ENCODE measurements at places on chromosomes 1 and 21. TPM values are rescaled to one million over a fixed set of nuclear protein-coding genes. Genes with fewer than 3 reads are reported as not detected.

CCDC185 gene
- not detected for total RNA-seq

CSF3R gene
- not detected for total RNA-seq

TNFSF18 gene
- total RNA-seq, result 0.09 TPM

EPHA10 gene
- total RNA-seq, result not detected

GNG5 gene
- 54.1 TPM for total RNA-seq

KRTAP12-4 gene
- total RNA-seq, result not detected

DCDC2B gene
- total RNA-seq, result not detected

DNA sequence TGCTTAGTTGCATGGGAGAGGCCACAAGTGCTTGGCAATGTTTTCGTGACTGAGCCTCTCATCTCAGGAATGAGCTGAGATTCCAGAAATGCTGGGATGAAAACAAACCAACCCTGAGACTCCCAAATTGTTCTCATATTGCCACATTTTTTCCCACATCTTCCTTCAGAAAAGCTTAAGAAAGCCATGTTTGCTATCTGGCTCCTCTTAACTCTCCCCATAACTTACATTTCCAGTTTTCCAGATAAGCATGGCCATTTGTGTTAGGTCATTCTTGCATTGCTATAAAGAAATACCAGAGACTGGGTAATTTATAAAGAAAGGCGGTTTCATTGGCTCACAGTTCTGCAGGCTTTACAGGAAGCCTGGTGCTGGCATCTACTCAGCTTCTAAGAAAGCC, 17.2 kb downstream of the DSCAM start:
- DNase-seq, result no peak

GRCh38 chr1:178344513-178345091, 152.2 kb downstream of the CLEC20A start:
- peak; percentile 97 for DNase-seq

DNA sequence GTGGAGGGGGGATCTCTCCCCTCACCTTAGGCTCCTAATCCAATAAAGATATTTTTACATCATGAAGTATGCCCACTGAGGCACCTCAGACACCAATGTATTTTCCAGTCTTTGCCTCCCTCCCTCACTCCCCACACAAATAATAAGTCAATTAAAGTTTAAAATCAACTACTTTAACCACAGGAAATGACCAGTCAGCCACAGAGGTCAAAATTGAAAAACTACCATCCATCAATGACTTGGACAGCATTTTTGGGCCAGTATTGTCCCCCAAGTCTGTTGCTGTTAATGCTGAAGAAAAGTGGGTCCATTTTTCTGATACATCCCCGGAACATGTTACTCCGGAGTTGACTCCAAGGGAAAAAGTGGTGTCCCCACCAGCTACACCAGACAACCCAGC, 70.6 kb upstream of the DYNLT5 start:
- no peak for DNase-seq

CFAP74 gene
- total RNA-seq, result not detected

DNA sequence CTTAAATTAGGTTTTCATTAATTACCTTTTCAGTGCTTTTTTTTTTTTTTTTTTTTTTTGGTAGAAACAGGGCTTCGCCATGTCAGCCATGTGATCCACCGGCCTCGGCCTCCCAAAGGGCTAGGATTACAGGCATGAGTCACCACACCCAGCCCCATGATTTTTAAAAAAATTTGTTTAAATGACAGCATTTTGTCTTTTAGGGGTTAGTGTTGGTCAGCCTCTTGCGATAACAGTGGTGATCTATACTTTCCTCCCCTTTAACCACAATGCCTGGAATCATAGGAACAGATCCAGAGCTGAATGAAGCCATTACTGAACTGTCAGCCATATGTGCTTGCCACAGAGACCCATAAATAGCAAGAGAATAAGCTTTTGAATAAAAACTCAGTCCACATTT, 73.9 kb downstream of the CACHD1 start:
- peak; percentile 52 for DNase-seq

OR10J1 gene
- total RNA-seq, result not detected

GRCh38 chr1:88399690-88400089, 284.4 kb upstream of the PKN2 start:
- no peak for DNase-seq

DNA sequence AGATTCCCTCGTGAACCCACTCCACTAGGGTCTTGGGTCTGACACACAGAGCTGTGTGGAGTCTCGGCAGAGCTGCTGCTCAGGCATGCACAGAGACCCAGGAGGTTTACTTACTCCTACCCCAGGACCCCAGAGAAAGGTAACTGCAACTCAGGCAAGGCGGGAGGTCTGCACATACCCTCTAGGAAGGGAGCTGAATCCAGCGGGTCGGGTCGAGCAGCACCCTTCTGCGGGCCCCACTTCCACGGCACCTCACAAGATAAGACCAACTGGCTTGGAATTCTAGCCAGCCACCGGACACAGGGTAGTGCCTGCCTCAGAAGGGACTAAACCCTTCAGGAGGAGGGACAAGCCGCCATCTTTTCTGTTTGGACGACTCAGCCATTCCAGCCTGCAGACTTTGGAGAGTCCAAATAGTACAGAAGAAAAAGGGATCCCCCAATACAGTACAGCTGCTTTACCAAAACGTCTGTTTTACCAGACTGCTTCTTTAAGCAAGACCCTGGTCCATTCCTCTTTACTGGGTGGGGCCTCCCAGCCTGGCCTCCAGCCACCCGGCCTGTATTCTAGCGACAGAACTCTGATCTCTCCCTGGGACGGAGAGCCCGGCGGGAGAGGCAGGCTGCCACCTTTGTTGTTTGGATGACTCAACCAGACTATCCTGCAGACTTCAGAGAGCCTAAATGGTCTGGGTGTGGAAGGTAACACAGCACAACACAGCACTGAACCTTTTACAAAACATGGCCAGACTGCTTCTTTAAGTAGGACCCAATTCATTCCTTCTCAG, 554.6 kb upstream of the BEND5 start:
- DNase-seq, result no peak

GRCh38 chr1:70486676-70487458, 75.8 kb downstream of the CTH start:
- DNase-seq, result peak; percentile 94

GLMP gene
- total RNA-seq, result 62.4 TPM

- no peak for DNase-seq
These were observed 12.3 kb downstream of the LMX1A start for GRCh38 chr1:165344198-165344597.

TFF2 gene
- total RNA-seq, result not detected

- DNase-seq, result no peak
These were observed 99.1 kb upstream of the CHRM3 start for GRCh38 chr1:239287296-239287695.

- DNase-seq, result peak; percentile 32
These were observed 27.4 kb upstream of the KIRREL1 start for GRCh38 chr1:157966031-157966537.

KRTAP13-2 gene
- not detected for total RNA-seq

AADACL3 gene
- not detected for total RNA-seq

Measured in fibroblast of the aortic adventitia (primary cell).